ENCODE measurements at places on chromosomes 1 and 21.

DNA sequence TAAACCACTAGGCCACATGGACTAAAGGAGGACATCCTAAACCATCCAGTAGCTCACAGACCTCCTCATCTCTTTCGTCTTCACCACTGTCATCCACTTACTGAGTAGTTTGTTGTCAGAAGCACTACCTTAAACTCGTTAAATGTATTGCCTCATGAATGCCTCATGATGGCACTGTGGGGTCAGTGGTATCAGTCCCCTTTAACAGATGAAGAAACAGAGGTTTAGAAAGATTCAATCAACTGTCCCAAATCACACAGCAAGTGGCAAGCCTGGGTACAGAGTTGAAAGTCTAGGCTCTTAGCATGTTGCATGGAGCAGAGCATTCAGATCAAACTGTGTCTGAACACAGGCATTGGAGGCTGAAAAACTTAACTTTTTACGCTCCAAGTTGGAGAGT, 183.6 kb upstream of the KIAA0040 start:
- peak; percentile 6 for DNase-seq

GRCh38 chr1:24319312-24319863, at the start of gene GRHL3:
GRHL3 (plus strand) TSS chr1:24319357; CDS start chr1:24319552, 195 bp downstream.
- DNase-seq, result no peak

GRCh38 chr1:199243423-199244061, 604.7 kb downstream of the PTPRC start:
- DNase-seq, result peak; percentile 48

DNA sequence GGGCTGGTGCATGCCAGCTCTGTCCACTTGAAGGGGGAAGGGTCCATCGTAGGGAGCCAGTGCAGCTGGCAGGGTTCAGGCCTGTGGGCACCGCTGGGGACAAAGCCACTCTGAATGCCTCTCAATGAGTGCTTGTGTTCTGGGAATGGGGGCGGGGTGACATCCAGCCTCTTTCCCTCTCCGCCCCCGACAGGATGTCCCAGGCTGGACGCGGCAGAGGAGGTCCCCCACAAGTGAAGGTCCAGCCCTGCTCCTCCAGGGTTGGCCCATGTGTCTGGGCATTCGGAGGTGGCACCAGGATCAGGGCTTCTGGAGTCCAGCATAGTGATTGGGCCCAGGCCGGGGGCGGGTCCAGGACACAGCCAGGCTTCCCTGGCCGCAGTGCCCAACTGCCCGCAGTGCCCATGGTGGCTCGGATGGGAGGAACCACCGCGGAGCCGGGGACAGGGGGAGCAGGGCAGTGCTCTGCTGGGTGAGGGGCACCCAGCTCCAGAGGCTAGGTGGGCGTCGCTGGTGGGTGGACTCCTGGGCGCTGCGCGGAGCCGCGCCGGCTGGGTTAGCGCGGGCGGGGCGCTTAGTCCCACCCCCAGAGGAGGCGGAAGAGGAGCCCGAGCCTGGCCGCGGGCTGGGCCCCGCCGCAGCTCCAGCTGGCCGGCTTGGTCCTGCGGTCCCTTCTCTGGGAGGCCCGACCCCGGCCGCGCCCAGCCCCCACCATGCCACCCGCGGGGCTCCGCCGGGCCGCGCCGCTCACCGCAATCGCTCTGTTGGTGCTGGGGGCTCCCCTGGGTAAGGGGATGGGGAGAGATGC, at the start of gene SHISA4:
Gene SHISA4 (plus strand): TSS at position 617 of the 808 bp plus-strand sequence. CDS start 97 bp downstream, at position 714.
- DNase-seq, result peak; percentile 75

DNA sequence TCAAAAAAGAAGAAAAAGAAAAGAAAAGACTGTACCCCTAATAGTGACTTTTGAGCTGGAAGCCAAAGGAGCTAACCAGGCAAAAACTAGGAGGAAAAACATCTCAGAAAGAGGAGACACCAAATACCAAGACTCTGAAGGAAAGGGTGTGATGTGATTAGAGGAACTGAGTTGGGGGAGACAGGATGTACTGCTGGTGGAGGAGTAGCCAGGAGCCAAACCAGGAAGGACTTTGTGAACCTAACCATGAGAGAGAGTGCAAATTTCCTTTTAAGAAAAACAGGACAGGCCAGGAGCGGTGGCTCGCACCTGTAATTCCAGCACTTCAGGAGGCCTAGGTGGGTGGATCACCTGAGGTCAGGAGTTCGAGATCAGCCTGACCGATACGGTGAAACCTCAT, 4.1 kb upstream of the RBP7 start:
- DNase-seq, result peak; percentile 33

DNA sequence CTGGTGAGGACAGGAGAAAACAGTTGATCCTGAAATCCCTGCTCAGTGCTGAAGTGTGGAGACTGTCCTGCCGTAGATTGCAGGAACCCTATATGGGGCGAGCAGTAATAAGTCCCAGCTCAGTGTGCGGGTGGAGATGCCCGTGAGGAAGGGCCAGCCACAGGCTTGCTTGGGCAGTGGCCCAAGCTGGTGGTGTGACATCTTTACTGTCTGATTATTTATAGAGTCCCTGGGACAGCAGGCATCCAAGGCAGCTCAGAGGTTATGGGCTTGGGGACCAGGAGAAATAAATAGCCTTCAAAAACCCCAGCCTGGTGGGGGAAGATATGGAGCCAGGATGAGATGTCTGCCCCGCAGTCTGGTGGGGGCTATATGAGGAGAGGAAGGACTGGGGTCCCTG, 170.7 kb upstream of the POU3F1 start:
- no peak for DNase-seq

- no peak for DNase-seq
Measured at GRCh38 chr1:163085904-163086268, 16.7 kb downstream of the RGS4 start.

- DNase-seq, result no peak
Measured at GRCh38 chr1:67835663-67836452, 2.6 kb upstream of the GNG12 start.

GRCh38 chr21:26923986-26924385, 42.9 kb downstream of the ADAMTS5 start:
- DNase-seq, result no peak

- no peak for DNase-seq
Measured at GRCh38 chr1:31580891-31581603, 4.7 kb downstream of the TINAGL1 start.

- DNase-seq, result peak; percentile 60
Measured at GRCh38 chr1:66300972-66301451, 232.9 kb upstream of the SGIP1 start.

- no peak for DNase-seq
Measured at GRCh38 chr1:24071941-24072340, 40.0 kb downstream of the MYOM3 start.

DNA sequence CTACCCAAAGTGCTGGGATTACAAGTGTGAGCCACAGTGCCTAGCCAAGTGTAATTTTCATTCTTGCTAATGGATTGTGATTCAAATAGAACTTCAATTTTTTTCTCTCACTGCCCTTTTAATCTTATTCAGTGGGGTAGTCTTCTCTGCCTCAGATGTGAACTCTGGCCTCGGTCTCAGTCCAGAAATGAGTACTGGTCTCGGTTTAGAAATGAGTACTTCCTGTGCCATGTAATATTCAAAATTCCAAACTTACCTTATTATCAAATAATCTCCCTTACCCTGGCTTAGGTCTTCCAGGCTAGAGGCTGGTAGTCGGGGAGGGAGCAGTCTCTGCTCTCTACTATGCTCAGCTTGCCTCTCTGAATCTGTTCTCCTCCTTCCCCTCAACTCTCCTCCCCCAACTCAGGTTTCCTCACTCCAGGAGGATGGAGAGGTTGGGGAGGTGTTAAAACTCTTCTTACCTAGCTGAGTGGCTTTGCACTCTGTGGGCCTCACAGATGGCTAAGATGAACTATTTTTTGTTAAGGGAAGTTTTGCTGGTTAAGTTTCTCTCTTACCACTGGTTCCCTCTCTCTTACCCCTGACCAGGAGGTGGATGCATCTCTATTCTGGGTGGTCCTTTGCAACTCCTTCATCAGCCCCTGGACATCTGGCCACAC, 4.8 kb upstream of the SLAMF9 start:
- DNase-seq, result no peak

DNA sequence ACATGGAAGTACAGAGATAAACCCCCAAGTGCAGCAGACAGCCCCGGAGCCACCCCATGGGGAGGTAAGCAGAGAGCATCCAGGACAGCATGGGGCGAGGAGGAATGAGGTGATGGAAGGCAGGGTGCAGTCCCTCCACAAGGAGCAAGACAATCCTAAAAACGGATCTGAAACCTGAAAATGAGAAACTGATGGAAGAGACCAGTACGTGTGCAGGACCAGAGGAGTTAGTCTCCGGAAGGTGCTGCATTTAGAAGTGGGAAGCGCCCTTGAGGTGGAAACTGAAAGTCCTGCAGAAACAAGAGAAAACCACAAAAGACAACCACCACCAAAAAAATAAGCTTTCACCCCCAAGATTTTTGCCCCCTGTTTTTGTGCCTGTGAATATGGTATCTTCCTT, 17.4 kb upstream of the DDOST start:
- no peak for DNase-seq

- no peak for DNase-seq
Measured at GRCh38 chr1:93597709-93598108, 83.9 kb downstream of the BCAR3 start.

- no peak for DNase-seq
Measured at GRCh38 chr1:113540335-113540734, 150.0 kb downstream of the MAGI3 start.

GRCh38 chr1:168447871-168448270, 95.9 kb downstream of the XCL2 start:
- DNase-seq, result no peak

GRCh38 chr1:48710915-48711314, 65.8 kb downstream of the BEND5 start:
- DNase-seq, result no peak

DNA sequence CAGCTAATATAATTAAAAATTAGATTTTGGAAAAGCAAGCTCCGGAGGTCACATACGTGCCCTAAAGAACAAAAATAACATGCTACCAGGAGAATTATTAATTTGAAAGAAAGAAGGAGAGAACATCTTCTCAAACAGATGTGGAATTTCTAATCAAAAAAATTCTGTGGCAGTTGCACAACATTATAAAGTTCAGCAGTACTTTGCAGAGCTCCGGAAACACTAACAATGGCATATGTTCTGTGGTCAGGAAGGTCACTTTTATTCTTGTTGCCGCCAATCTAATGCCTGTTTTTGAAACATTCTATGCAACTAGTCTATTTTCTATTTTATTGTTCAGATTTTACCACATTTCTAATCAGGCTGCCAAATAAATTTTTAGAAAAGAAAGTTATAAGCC, 186.8 kb downstream of the SMYD3 start:
- peak; percentile 9 for DNase-seq

Measured in suppressor macrophage (primary cell).